CD4-positive, alpha-beta T cell treated with Interleukin-2 at 100 ng/mL for 4 hours (primary cell): ENCODE measurements at places on chromosomes 1 and 21.

DNA sequence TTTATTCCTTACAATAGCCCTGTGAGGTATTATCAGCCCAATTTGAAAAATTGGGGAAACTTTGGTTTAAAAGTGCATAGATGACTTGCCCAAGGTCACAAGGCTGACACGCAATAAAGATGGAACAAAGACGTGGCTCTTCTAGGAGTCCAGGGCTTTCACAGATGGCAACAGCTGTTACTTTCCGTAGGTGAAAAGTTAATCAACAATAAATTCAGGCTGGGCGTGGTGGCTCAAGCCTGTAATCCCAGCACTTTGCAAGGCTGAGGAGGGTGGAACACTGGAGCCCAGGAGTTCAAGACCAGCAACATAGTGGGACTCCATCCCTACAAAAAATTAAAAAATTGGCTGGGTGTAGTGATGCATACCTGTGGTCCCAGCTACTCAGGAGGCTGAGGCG, 87.8 kb upstream of the ATF3 start:
- DNase-seq = no peak

GRCh38 chr1:15007842-15008241, 145.7 kb upstream of the TMEM51 start:
- no peak for DNase-seq

- DNase-seq = no peak
Observed at GRCh38 chr1:1318131-1318652, 6.3 kb downstream of the INTS11 start.

DNA sequence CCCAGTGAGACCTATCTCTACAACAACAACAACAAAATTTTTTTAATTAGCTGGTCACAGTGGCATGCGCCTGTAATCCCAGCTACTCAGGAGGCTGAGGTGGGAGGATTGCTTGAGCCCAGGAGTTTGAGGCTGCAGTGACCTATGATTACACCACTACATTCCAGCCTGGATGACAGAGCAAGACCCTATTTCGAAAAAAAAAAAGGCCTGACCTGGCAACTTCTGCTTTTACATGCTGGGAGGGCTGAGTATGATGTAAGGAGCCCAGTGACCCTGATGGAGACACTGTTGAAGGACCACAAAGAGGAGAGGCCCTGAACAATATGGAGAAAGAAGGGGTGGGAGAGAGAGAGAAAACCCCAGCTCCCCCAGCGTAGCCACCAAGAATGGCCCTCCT, 9.2 kb upstream of the VPS26C start:
- no peak for DNase-seq
